ENCODE measurements at places on chromosomes 3 and 15.

GRCh38 chr3:31103181-31103580 lies 208.7 kb upstream of the GADL1 start:
- no peak for DNase-seq

DNA sequence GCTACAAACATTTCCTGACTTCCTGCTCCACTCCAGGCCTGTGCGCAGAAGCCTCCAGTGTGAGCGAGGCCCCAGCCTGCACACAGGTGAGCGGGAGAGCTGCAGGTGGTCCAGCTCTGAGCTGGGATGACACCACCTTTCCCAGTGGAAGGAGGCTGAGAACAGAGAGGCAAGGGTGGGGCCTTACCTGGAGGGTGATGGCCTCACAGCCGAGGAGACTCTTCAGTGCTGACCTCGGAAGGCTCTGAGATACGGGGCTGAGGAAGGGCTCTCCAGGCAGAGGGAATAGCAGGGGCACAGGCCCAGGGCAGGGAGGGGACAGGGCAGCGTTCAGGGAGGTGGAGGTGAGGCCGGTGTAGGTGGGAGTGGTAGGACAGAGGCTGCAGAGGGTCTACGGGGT lies 70.8 kb downstream of the EFCAB12 start:
- no peak for DNase-seq

DNA sequence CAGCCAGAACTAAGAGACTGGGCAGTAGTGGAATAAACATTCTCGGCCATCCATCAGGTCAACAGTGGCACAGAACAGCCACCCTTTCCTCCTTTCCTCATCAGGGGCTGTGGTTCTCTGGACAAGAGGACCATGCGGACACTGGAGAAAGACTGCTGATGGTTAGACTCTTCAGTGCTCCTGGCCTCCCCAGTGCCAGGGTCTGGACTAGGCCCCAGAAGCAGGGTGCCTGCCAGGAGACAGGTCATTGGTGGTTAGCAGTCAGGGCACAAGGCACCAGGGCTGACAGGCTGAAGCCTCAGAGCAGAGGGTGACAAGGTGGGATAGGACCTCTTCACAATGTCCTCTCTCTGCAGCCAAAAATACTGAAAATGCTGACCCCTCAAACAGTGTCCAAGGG lies 30.1 kb downstream of the POC1A start:
- no peak for DNase-seq

GRCh38 chr3:62318365-62318751 lies 55.0 kb downstream of the FEZF2 start:
- no peak for DNase-seq

DNA sequence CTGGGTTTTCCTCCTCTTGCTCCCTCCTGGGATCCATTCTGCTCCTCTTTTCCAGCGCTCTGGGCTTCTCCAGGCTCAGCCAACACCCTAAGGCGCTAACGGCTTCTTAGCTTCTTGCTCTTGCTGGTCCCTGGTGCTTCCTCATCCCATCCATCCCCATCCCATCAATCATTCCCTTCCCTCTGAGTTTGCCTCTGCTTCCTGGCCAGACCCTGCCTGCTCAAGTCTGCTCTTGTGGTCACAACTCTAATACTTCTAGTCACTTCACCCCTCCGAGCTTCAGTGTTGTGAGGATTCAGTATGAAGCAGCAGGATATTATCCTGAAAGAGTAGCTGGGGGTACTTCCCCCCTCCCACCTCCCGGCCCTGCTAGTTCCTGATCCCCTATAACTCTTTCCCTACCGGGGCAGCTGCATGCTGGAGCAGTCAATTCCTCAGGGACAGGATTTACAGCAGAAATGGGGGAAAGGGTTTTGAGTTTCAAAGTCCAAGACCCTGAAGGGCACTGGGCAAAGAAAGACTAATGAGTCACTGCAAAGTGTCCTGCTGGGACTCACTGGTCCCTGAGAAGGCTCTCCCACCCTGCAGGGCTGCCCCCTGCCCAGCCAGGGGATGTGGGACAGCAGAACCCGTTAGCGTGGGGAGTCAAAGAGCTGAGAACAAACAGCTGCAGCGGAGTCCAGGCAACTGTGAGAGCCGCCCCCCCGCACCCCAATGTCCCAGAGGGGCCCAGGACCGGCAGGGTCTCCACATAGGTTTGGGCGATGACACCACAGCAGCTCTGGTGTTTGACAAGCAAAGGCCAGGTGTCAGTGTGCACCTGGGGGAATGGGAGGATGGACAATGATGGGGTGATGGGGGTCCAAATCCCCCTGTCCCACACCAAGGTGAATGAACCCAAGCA lies 2.3 kb upstream of the SYNM start:
- DNase-seq, result no peak

GRCh38 chr15:89839167-89839810 lies 24.6 kb upstream of the ANPEP start:
- no peak for DNase-seq

GRCh38 chr3:120983321-120983665 lies 75.3 kb downstream of the STXBP5L start:
- DNase-seq, result no peak

GRCh38 chr15:31438601-31439265 lies 112.1 kb downstream of the KLF13 start:
- DNase-seq, result no peak

All from activated CD8-positive, alpha-beta memory T cell treated with anti-CD3 and anti-CD28 coated beads for 1 hour (primary cell).